ENCODE measurements at places on chromosomes 11 and 22.
A peak's percentile ranks its signal among the peaks of the same experiment; 100 is the strongest.

- no peak for DNase-seq
Measured at GRCh38 chr11:1073261-1073724, 1.4 kb upstream of the MUC2 start.

- DNase-seq: no peak
Measured at GRCh38 chr11:27313157-27313821, 49.7 kb downstream of the CCDC34 start.

- no peak for DNase-seq
Measured at GRCh38 chr11:1012740-1013630, 23.5 kb downstream of the MUC6 start.

DNA sequence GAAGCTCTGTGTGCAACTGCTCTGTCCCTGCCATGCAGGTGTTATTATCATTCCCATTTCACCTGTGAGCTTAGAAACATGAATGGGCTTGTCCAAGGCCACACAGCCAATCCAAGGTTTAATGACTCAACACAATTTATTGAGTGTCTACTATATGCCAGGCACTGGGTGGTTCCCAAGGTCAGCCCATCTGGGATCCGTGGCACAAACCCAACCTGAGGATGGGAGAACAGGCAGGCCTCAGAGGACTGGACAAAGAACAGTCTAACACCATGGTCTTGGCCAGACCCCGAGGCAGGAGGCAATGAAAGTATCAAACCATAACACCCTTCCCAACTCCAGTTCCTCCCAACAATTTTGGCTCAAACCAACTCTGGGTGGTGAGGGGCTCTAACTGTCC is 15.7 kb downstream of the SPATA19 start:
- DNase-seq: no peak

- DNase-seq: peak; percentile 40
Measured at GRCh38 chr11:65857500-65857852, 504 bp downstream of the CFL1 start.

DNA sequence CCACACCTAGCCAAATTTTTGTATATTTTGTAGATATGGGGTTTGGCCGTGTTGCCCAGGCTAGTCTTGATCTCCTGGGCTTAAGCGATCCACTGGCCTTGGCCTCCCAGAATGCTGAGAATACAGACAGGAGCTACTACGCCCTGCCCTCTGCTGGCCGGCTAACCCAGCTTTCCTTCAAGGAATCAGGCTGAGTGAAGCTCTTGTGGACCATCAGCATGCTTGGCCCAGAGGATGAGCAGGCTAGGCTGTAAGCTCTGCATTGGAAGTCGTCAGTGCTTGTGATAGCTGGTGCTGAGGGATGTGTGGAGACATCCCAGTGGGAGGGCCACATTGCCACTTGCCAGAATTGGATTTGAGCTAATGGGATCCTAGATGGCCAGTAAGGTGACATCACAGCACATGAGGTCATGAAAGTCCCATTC is 60.6 kb downstream of the MED15 start:
- no peak for DNase-seq

All from stimulated activated CD4-positive, alpha-beta T cell treated with anti-CD3 and anti-CD28 coated beads, Interleukin-15, amount 100 ng/mL, for 48 hours (primary cell).